Stimulated activated CD8-positive, alpha-beta memory T cell treated with anti-CD3 and anti-CD28 coated beads, Interleukin-7, amount 100 ng/mL, for 1 hour (primary cell): ENCODE measurements at places on chromosomes 5 and 9.

- no peak for DNase-seq
Observed at GRCh38 chr5:38433160-38433861, 123.1 kb downstream of the LIFR start.

DNA sequence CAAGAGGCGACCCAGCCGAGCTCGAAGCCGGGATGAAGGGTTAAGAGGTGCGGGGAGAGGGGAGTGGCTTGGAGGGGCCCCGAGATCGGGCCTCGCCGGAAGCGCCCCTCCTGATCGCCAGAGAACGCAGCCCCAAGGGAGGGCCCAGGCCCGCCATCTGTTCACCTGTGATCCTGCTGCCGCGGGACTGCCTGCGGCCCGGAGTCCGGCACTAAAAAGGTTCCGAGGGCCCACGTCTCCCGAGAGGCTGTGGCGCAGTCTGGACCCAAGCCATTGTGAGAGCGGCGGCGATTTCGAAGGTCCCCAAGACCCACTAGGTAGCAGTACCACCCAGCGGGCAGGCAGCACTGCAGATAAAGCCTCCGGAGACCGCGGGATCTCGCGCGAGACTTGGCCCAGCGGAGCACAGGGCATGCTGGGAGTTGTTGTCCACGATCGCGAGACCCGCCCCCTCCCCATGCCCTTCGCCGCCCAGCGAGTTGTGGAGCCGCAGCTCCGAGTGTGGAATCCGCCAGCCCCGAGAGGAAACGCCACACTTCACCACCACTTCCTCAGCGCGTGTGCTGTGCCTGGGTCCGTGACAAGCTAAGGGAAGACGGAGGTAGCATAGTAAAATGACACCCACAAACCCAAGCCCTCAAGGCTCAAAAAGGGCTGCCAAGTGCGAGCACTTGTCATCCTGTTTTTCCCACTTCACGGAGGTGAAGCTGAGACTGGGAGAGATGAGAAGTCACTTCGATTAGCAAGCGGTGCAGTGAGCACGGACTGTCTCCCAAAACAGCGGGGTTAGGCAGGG is at the start of gene KIAA1191:
TSS of gene KIAA1191 (minus strand) at position 328 of the 796 bp plus-strand sequence. CDS start 2,256 bp downstream, outside the sequence.
- peak; percentile 90 for DNase-seq

DNA sequence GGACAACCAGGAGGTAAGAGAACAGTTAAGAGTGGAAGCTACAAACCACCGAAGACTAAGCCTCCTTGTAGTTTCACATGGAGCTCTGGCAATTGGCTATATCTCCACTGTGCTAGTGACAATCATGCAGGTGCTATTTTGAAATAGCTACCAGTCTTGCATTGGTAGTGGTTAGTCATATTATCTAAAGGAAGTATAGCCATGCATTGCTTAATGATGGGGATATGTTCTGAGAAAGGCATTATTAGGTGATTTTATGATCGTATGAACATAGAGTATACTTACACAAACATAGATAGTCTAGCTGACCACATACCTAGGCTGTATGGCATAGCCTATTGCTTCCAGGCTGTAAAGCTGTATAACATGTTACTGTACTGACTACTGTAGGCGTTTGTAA is 28.4 kb downstream of the HSDL2 start:
- DNase-seq = no peak

GRCh38 chr5:59449905-59450644 is 443.5 kb downstream of the PDE4D start:
- no peak for DNase-seq

DNA sequence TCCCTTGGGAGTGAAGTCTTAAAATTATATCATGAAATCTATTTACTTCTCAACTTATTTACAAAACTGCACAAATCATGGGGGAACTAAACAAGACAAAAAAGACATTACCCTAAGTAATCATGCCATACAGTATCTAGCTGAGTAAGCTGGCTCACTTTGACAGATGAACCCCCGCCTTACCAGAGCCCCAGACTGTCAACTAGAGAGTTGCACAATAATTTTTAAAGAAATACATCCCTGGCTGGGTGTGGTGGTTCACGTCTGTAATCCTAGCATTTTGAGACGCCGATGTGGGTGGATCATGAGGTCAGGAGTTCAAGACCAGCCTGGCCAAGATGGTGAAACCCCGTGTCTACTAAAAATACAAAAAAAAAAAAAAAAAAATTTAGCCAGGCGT is 62.3 kb downstream of the LPAR1 start:
- DNase-seq = no peak

GRCh38 chr9:95486318-95486717 is 30.5 kb downstream of the PTCH1 start:
- DNase-seq = no peak

DNA sequence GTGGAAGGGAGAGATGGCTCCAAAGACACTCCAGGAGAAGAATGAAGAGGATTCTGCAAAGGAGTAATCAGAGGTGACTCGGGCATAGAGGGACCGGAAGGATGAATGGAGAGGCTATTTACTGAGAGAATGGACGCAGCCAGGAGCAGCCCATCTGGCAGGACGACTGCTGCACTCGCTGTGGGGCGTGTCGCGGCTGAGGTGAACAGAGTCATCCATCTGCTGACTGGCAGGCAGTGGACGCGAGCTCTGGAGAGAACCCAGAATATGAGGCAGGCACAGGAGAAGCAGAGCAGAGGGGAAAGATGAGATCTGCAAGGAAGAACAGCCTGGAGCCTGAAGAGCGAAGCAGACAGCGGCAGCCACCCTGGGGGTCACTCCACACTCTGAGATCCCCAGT is 16.4 kb downstream of the FGF1 start:
- no peak for DNase-seq

DNA sequence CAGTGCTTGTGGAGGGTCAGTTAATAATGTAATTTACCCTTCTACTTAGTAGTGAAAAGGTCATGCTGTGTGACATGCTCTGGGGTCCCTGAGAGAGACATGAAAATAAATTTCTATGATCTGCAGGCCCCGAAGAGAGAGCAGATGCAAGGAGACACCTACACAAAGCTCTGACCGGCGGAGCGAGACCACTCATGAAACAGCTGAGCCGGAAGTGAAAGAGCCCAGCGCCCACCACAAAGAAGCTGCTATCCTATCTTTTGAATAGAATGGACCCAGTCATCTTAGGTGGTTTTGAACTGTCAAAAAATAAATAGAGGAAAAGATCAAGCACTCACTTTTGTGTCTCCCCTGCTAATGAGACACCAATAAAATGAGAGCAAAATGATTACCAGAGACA is 190.0 kb downstream of the MED10 start:
- DNase-seq = no peak

DNA sequence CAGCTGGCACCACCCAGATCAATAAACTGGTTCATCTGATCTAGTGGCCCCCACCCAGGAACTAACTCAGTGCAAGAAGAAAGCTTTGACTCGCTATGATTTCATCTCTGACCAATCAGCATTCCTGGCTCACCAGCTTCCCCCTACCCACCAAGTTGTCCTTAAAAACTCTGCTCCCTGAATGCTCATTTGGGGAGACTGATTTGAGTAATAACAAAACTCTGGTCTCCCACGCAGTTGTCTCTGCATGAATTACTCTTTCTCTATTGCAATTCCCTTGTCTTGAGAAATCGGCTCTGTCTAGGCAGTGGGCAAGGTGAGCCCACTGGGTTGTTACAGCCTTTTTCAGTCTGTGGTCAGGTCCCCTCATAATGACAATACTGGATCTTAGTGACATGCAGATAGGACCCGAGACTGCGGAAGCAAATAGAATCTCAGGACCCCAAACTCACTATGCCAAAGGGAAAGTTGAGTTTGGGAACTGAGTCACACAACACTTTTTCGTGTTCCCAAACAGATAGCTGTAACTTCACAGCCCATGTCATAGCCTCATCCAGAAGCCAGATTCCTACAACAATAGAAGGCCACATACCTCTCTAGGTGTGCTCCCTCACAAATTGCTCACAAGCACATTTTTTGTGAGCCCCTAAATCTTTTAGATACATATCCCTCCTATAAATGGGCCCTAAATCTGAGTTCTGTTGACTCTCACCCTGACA is 175.2 kb upstream of the RAI14 start:
- DNase-seq = no peak

GRCh38 chr5:74963407-74963806 is 89.0 kb downstream of the GCNT4 start:
- no peak for DNase-seq

DNA sequence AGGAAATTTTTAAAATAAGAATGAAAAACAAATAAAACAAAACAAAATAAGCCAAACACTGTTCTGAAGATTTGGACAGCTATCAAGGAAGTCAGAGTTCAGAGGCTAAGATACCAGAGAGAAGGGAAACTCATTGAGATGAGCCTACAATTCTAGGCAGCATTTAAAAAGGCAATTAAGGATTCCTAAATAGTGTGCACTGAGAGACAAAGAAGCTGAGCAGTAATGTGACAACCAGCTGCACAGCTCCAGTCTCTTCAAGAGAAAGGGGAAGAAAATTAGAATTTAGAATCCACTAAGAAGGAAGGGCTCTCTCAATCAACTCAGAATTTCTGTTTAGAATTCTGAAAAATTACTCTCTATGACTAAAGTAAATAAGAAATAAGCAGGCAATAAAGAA is 246.7 kb upstream of the COX7C start:
- DNase-seq = no peak

DNA sequence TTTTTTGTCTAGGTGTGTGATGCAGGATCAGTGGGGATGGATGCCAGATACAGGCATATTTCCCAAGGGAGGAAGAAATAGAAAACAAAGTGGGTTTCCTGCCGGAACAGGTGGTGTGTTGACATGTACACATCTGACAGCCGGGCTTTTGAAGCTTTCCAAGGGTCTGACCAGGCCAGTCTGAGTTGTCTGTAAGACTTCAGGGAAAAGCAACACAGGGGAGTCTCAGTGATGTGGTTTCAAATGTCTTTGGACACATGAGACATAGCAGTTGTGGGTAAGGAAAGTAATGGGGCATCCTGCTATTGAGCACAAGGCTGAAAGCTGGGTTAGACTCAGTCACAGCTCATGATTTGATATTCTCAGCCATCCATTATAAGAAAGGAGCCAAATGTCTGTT is 274.9 kb downstream of the PIK3R1 start:
- no peak for DNase-seq

DNA sequence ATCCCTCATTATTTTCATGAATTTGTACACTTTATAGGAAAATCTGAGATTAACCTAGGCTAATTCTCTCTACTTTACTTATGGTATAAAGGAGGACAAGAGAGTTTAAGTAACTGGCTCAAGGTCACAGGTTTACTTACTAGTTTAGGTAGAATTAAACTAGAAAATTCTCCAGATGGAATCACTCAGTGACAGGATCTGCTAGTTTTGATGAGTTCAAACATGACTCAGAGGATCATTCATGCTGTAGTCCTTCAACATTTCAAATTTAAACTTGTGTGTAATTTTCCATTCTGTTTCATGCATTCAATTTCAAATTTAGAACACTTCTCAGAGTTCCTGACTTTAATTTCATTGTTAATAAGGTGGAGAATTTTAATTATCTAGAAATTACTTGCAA is 485.7 kb upstream of the TUSC1 start:
- no peak for DNase-seq

GRCh38 chr5:122413722-122414121 is 101.7 kb downstream of the SNCAIP start:
- DNase-seq = no peak

- no peak for DNase-seq
Observed at GRCh38 chr9:35972093-35972492, 14.1 kb upstream of the OR2S2 start.
